Upper lobe of right lung (tissue), 1 donor: ENCODE measurements at places on chromosomes 12 and 14. TPM values are rescaled to one million over a fixed set of nuclear protein-coding genes. Genes with fewer than 3 reads are reported as not detected.

- no peak for DNase-seq
These were observed 415.2 kb upstream of the GARIN6 start for GRCh38 chr12:99232324-99232723.

DNA sequence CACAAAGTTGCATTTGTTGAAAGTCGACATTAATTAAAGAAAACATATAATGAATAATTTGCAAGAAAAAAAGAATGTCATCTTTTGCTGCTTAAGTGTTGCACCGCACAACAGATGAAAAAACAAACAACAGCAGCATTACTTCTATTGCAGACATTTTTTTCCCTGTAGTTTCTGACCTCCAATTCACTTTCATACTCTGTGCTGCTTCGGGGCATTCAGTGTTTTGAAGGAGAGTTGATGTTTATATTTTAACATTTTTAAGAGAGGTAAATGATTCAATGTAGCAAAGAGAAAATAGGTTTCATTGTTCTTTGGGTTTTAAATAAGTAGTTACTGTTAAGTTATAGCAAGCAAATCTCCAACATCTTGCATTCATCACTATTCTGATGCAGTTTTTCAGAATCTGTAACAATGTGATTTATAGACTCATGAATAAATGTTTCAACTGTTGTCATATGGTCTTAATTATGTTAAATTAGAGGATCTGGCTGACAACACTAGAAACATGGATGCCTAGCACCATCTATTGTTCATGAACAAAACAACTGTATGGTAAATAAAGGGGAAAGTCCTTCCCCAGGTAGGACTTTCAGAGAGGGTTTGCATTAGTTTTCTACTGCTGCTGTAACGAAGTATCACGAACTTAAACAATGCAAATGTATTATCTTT, 168.1 kb downstream of the BCAT1 start:
- no peak for DNase-seq

DNA sequence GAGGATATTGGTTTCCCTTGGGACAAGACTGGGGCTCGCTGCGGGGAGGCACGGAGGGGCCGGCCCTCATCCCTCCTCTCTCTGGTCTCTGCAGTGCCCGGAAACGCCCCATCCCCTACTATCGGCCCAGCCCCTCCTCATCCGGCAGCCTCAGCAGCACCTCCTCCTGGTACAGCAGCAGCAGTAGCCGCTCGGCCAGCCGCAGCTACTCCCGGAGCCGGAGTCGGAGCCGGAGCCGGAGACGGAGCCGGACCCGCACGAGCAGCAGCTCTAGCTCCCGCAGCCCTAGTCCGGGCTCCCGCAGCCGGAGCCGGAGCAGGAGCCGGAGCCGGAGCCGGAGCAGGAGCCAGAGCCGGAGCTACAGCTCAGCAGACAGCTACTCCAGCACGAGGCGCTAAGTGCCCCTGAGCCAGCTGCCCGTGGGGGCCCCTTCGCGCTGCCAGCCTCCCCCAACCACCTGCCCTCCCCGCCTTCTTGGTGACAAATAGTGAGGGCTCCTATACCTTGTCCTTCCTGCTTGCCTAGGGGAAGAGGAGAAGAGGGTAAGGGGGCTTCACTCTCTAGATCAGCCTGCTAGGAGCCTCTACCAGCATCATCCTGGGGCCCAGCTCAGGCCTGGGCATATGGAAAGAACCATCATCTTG, 22.2 kb upstream of the HSPB8 start:
- no peak for DNase-seq

DNA sequence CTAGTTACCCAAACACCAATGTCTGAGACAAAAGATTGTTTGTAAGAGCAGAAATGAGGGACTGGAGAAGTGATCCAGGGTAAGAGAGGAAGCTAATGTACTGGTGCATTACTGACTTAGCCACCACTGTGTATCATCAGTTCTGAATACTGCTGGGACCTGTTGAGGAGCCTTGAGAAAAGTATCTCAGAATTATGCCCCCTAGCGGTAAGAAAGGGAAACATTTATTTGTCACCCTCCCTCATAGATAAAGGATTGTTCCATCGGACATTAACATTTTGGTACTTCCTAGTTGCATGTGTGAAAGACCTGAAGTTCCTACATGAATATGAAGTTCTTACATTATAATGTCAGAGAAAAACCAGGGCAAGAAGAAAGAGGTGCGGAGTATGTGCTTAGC, 612.5 kb downstream of the FSCB start:
- no peak for DNase-seq

DNA sequence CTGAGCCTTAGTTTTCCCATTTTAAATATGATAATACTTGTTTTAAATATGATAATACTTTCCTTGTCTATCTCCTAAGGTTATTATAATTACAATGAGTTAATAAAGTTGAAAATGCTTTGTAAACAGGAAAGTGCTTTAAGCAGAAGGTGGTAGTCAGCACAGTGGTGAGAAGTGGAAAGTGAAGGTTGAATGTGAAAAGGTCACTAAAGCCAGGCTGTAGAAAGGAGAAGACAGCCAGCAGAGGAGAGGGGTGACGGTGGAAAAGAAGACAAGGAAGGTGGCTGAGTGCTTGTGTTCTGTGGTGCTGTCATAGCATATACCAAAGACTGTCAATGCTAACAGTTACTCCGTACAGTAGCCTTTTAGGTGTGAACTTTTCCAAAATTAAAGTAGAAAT, 117.8 kb downstream of the ESR2 start:
- DNase-seq, result no peak

Gene TAS2R13
- total RNA-seq, result 1.3 TPM

DNA sequence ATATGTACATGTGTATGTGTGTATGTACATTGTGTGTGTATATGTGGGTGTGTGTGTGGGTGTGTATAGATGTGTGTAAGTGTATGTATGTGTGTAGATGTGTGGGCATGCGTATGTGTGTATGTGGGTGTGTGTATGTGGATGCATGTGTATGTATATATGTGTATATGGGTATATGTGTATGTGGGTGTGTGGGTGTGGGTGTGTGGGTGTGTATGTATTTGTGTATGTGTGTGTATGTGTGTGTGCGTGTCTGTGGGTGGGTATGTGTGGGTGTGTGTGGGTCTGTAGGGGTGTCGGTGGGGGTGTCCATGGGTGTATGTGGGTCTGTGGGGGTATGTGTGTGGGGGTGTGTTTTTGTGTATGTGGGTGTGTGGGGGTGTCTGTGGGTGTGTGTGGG, 101.6 kb downstream of the PIWIL1 start:
- DNase-seq, result peak; percentile 8

DNA sequence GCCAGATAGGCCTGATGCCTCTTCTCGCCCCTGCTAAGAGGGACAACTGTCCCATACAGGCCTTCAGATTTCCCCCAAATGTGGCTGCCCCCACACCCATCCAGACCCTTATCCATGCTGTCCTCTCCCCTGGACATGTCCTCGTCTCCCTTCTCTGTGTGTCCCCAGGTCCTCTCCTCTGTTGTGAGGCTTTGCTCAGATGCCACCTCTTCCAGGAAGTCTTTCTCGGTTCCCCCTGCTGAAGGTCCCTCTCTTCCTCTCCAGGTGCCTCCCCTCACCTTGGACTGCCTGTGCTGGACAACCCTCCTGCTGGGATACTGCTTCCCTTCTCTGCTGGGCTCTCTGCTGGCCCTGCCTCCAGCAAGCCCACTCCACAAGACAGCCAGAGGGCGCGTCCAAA, 33.7 kb downstream of the BEGAIN start:
- DNase-seq, result no peak

DNA sequence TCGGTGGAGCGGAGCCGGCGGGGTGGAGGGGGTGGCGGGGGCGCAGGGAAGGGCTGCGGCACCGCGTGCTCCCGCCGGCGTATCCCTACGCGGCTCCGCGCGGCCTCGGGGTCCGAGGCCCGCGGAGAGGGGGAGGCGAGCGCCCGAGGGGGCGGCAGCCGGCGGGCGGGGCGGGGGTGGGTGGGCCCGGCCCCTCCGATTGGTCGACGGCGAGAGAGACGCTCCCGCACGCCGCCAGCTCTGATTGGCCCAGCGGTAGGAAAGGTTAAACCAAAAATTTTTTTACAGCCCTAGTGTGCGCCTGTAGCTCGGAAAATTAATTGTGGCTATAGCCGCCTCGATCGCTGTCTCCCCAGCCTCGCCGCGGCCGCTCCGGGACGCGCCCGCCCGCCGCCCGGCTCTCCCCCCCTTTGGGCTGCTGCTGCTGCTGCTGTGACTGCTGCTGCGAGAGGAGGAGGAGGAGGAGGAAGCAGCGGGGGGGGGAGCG, at the start of gene FOXG1:
TSS of gene FOXG1 (plus strand) at position 319 of the 487 bp plus-strand sequence. CDS start 493 bp downstream, outside the sequence.
- no peak for DNase-seq

DNA sequence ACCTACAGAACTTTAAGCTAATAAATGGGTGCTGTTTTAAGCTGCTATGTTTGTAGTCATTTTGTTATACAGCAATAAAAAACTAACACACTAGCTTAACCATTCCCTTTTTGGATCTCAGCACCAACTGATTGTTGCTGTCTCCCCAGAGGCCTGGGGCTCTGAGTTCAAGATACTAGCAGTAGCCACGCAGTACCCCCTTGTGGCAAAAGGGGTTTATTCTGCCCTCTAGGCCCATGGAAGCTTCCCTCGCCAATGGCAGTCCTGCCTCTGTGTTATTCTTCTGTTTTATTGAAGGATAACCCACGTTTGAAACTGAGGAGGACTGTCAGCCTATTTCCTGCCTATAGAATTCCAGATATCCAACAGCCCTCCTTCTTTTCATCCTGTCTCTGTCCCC, 455.3 kb upstream of the ATP2B1 start:
- no peak for DNase-seq

GRCh38 chr14:22849212-22849819, 12.9 kb downstream of the MMP14 start:
- peak; percentile 66 for DNase-seq

- DNase-seq, result no peak
These were observed 62.6 kb downstream of the DIO3 start for GRCh38 chr14:101623685-101624444.

Gene FOXG1
- not detected for total RNA-seq

DNA sequence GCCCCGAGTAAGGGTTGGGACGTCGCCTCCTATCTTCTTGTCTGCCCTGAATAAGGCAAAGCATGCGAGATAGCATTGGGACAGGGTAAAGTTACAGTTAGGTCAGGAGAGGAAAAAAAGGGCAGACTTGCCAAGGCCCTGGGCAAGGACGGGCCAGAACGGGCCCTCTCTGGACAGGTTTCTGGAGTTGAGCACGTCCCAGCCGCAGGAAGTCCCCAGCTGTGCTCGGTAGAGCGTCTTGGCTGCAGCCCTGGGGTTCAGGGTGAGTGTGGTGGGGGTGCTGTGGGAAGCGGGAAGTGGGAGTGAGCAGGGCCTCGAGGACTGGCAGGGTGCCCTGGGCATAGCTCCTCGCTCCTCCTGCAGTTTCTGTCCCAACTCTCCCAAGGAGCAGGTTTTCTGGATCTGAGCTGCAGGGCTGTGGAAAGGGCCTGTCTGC, 5.4 kb downstream of the RPS6KL1 start:
- DNase-seq, result no peak

DNA sequence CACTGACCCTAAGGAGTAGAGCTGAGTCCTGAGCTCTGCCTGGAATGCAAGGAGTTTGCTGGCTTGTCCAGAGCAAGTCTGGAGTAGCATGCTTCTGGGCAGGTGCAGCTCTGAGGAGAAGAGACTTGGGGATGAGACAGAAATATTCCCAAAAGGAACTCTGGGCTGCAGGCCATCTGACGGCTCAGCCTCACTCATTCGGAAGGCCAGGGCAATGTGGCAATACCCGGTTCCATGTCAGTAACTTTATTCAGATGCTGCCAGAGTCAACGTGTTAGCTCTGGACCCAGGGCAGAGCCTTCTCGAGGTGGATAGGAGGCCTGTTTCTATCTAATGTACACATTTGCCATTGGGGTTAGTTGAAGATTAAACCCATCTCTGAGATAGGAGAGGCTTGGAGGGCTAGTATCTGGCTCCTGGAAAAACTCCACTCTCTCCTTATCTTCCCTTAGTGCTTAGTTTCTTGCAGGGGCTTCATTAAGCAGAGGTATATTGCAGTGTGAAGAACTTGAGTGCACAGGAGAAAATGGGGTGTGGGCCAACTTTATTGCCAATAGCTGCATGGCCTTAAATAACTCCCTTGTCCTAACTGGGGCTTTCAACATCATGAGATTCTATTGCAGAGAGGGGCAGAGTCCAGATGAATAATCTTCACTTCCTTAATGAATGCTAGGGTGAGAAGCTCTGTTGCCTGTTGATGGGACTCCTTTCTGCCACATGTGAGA, 65.6 kb downstream of the NTF3 start:
- no peak for DNase-seq

Gene TMEM30B
- total RNA-seq, result 22.5 TPM

DNA sequence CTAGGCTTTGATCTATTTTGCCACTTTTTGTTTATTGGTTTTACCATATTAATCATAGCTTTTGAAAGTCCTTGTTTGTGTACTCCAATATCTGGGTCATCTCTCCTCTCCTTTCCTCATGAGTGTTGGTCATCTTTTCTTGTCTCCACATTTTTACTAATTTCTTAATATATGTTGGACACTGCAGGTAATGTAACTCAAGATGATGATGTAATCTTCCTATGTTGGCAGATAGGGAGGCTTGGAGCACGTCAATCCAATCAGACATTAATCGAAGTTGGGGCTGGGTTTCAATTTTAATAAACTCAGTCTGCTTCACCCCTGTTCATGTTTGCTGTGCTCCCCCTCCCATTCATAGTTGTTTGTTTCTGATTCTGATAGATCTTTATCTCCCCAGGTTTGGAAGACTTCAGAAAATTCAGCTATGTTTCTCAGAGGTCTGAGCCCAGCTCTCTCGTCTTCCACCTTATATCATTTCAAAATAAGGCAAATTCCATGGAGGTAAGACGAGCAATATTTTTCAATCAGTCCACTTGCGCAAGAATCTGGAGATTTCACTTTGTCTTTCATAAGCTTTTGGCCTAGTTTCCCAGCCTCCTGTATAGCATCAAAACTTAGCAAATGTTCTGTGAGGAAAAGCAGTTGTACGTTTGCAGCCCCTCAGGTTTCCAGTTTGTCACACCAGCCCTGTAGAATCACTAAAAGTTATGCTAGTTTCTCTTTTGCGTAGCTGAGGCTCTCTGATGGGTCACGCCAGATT, 504.1 kb downstream of the TMTC2 start:
- no peak for DNase-seq

GRCh38 chr12:18476861-18477260, 215.5 kb downstream of the PIK3C2G start:
- no peak for DNase-seq

DNA sequence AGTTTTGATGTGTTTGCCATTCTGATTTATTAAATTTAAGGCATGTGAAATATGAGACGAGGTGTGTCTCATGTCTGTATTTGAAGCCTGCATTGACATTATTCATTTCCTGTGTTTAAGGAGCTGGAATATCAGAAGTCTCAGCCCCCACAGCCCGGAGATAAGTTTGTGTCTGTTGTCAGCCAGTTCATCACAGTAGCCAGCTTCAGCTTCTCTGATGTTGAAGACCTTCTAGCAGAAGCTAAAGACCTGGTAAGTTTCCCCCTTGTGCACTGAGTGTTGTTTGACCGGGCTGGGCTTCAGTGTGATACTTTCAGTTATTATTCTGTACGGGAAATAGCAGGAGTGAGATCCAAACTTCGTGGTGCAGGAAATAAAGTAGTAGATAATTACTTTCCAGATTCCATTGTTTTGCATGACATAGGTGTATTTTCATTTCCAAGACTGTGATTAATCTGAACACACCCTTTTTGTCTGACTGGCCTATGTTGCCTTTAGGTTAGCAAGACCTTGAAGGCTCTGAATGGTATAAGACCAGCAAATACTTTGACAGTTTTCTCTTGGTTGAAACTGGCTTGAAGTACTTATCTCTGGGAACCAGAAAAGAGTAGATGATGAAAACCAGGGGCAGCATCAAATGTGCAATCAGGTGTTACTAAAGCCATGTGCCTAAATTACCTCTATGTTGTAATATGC, 101.5 kb downstream of the GPR135 start:
- DNase-seq, result no peak

Gene COQ6
- total RNA-seq, result 21.6 TPM

Gene AQP5
- 14.3 TPM for total RNA-seq
